Esophagus muscularis mucosa (tissue), 4 donors: ENCODE measurements at places on chromosomes 3 and 15.

- DNase-seq: no peak
Observed at GRCh38 chr3:192902549-192902948, 15.1 kb downstream of the MB21D2 start.

DNA sequence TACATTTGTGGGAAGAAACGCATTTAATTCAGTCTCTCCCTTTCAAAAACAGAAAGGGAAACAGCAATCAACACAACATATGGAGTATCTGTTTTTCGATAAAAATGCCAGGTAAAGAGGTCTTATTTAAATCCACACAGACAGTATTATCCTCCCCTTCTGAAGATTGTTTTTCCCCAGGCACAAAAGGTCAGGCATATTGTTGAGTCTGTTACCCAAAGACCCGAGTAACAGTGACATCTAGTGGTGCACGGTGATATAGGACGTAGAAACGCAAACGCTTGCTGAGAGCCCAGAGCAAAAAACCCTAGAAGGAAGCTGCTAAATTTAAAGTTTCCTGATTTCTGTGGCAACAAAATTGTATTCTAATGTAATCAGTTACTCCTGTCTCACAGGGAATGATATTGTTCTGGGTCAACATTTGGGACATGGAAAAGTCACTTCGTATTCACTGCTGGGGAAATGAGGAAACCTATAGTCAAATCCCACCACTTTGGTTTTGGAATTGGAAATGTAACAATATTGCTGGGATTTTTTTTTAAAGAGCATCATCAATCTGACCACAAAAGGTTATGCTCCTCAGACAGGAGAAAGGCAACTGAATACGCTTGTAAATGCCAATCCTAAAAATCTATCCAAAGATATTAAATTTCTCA, 312.7 kb upstream of the CCDC54 start:
- DNase-seq: no peak

DNA sequence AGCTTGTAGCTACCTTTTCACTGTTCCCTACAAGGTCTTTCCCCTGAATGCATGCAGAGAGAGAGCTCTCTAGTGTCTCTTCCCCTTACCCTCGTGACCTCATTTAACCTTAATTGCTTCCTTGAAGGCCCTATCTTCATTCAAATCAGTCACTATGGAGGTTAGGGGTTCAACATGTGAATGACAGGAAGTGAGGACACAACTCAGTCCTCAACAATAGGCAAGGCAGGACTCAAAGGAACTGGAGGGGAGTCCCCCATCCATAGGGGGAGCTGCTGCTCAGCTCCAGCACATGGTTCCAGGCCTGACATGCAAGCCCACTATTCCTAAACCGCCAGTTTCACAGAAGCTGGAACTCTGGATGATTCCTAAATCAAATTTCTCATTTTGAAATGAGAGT, 33.8 kb upstream of the GYG1 start:
- no peak for DNase-seq

DNA sequence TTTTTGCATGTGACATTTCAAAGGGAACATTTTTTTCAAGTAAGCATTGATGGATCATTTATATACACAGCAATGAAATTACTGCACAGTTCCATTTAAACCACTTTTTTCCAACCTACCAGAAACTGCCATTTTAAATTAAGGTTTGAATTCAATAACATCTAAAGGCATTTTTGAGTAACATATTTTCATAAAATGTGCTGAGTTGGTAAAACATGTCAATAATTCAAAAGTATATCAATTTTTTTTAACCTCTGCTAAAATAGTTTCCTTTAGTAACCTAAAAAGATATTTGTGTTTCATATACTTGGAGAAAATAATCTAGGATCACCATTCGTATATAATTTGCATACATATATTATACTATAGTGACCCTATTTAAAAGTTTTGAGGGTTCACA, 355.1 kb upstream of the KCNMB2 start:
- DNase-seq: no peak

DNA sequence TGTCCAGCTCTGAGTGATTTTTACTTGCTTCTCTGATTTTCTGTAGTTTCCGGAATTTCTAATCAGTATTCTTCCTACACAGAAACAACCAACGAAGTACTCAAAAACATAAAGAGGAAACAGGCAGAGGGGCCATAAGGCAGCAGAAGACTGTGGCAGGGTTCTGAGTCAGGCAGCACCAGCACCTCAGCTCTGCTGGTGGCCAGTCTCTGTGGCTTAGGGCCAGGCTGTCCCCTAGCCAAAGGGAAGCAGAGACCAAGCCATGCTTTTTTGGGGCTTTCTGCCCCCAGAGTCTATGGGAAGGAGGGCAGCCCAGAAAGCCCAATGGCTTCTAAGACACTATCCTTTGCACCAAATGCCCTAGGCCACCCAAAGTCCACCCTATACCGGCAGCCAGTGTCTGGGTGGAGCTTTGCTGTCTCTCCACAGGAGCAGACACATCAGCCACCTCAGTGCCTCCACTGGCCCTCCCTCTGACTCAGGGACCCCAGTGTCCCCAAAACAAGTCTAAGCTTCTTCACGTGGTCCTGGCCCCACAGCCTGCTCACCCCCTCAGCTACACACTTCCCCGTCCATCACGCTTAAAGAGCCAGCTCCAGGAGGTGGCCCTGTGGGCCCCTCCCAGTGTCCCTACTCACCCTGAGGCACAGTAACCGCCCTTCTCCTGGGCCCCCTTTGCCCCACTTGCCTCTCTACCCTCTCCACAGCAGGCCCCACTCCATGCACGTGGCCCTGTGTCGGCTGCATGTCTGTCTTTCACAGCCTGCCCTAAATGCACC, 46.2 kb downstream of the CCDC12 start:
- DNase-seq: no peak

GRCh38 chr3:129025691-129026435, 24.8 kb downstream of the EFCC1 start:
- DNase-seq: no peak

DNA sequence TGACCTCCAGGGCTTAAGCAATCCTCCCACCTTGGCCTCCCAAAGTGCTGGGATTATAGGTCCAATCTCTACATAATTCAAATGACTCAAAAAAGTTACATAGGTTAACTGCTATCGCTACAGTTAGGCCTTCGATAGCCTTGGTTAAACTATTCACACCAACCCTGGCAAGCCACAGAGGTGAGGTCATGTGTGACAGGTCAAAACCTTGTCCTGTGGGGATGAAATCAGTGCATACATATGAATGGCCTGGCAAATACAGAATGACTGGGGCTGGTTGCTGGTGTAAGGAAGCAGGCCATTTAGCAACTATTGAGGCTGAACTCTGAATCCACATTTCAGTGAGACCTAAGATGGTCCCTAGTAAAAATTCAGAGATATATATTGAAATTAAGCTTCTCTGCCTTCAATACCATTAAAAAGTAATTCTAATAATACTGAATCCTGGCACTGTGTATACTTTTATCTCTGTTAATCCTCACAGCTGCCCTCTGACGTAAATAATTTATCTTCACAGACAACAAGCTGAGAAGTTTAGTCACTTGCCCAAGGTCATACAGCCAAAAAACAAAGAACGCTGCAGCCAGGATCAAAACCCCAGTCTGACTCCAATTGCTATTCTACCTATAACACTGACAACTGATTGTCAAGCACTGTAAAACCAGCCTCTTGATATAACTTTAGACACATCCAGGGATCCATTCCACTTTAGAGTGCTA, 35.3 kb downstream of the MKRN2 start:
- DNase-seq: no peak

GRCh38 chr15:68704496-68705021, 116.1 kb downstream of the ANP32A start:
- DNase-seq: no peak

DNA sequence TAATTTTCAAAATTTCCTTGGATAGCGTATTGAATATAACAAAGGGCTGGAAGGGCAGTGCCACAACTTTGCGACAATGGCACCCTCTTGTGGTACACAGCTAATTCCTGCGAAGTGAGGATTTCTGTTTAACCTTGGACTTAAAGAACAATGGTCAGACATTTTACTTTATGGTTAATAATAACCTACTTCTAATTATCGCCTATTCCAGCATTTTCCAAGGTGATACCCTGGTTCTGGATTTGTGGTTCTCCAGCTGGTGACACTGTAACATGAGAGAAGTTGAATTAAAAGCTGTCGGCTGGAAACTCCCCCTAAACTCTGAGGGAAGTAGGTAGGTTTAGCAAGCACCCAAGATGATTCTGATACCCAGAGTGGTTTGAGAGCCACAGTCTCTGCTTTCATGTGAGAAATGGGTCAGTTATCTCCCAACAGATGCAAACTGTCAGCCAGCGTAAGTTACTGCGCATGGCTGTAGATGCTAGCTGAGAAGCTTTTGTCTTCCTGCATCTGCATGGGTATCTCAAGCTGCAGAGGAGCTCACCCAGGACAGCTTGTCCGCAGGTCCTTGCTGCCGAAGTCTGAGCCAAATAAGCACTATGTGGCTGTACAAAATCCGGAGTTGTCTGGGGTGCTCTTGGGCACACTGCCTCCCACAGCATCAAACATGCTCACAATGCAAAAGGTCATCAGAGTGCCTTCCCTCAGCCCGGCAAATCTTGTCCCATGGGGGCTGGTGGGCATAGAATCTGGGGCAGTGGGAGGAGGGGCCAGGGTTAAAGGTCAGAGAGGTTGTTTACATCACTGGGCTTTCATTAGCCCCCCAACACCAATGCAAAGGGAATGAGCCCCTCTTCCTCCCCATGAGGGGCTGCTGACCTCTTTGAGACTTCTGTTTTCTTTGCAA, 6.6 kb upstream of the CHSY1 start:
- no peak for DNase-seq

GRCh38 chr3:20668411-20668810, 482.4 kb upstream of the SGO1 start:
- no peak for DNase-seq

DNA sequence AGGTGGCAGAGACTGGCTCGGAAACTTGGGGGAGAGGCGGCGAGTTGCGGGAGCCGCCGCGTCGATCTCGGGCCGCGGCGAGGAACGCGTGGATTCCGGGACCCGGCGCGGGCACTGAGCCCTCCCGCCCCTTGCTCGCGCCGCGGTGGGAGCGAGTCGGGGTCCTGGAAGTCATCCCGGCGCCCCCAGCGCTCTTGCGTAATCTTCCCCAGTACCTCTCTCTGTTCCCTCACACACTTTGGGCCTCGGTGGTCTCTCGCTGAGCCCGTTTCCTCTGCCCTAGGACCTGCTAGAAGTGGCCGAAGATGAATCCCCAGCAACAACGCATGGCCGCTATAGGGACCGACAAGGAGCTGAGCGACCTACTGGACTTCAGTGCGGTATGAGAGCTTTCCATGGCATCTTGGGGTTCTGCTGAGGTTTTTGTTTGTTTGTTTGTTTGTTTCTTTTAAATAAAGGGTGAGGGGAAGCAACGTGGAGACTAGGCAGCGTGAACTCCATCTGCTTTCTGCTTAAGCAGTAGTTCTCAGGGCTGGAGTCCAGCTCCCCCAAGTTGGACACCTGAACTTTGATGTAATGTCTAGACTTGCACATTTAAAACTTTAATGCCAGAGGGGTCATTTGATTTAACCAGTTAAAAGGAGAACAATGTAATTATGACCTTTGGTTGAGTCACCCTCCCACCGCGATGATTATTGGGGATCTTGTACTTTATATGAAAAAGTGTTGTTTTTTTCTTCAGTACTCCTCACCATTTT, 1.3 kb downstream of the TCF12 start:
- DNase-seq: no peak

- DNase-seq: no peak
Observed at GRCh38 chr15:74242441-74243185, 6.5 kb downstream of the CCDC33 start.

- DNase-seq: peak; percentile 85
Observed at GRCh38 chr3:42300013-42300412, 34.0 kb upstream of the CCK start.

DNA sequence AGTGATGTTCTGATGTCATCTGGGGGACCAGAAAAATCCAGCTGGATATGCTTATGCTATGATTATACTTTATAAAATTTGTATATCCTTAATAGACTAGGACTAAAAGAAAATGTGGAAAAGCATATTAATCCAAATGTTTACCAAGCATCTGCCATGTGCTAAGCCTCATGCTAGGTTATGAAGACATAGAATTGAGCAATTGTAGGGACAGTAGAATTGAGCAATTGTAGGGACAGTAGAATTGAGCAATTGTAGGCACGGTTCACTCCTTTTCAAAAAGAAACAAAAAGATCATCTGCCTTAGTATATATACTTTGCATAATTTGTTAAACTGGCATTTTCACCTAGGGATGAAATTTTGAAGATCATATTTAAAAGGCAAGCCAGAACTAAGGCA, 18.3 kb downstream of the ABHD5 start:
- DNase-seq: no peak

- no peak for DNase-seq
Observed at GRCh38 chr15:64892847-64893403, 18.8 kb upstream of the ANKDD1A start.

- no peak for DNase-seq
Observed at GRCh38 chr3:143567823-143568222, 280.4 kb downstream of the SLC9A9 start.

- no peak for DNase-seq
Observed at GRCh38 chr3:128605091-128606046, 45.2 kb downstream of the RPN1 start.

GRCh38 chr3:120113128-120114116, 19.2 kb upstream of the GSK3B start:
- peak; percentile 31 for DNase-seq

DNA sequence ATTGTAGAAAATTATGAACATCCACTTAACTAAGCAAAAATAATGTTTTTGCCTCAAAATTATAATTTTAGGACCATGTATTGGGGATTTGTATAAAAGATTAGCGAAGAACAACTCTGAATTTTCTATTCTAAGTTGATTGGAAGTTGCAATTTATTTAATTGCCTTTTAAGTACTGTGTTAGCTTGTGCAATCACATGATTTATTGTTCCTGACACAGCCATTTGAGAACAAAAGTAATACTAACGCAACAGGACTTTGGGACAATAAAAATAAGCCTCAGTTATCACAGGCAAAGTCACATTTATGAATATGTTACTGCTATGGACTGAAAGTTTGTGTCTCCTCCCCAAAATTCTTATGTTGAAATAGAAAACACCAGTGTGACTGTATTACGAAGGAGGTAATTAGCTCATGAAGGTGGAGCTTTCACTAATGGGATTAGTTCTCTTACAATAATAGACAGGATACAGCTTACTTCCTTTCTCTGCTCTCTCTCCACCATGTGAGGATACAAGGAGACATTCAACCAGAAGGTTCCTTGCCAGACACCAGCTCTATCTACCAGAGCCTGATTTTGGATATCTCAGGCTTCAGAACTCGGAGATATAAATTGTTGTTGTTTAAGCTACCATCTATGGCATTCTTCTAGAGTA, 745.9 kb downstream of the ZBBX start:
- no peak for DNase-seq

DNA sequence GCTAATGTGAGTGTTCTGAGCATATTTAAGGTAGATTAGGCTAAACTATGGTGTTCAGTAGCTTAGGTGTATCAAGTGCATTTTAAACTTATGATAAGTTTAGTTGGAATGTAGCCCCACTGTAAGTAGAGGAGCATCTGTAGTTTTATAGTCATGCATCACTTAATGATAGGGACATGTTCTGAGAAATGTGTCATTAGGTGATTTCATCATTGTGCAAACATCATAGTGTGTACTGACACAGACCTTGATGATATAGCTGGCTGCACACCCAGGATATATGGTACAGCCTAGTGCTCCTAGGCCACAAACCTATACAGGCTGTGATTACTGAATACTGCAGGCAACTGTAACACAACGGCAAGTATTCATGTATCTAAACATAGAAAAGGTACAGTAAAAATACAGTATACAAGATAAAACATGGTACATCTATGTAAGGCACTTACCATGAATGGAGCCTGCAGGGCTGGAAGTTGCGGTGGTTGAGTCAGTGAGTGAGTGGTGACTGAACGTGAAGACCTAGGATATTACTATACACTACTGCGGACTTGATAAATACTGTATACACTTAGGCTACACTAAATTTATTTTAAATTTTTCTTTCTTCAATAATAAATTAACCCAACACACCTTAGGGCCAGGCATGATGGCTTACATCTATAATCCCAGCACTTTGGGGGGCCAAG, 17.9 kb downstream of the DNAH1 start:
- DNase-seq: no peak
